ENCODE measurements at places on chromosomes 4 and X.

DNA sequence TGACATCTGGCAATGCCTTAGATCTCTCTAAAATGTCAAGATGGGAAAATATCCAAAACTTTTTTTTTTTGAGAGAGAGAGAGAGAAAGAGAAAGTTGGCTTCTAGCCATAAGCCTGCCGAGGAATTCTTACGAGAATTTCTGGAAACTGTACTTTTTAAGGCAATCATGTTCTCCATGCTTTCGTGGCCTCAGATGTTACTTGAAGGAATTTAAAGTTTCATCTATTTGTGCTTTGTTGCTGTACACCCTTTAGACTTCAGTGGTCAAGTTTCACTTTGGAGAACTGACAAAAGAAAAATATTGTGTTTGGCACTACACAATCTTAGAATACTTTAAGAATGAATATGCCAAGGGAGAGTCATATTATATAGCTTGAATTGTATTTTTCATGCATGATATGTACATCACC, 53.9 kb downstream of the FAT4 start:
- no peak for DNase-seq

GRCh38 chr4:140080883-140081282, 73.1 kb downstream of the MAML3 start:
- no peak for DNase-seq

DNA sequence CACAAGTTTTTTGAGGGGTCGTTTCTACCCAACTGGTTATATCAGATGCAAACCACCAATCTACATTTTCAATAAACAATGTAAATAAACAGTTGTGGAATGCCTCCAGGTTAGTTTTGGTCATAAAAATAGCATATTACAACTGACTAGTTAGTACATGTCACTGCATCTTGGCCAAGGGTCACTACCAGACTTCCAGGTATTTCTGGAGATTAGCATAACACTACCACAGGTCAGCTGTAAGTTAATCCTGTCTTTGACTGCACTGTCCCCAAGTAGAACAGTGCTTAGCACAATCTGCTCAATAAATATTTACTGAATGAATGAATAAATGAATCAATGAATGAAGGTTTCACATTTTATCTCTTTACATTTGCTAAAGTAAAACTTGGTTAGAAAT, 64.4 kb downstream of the TBC1D19 start:
- no peak for DNase-seq

- DNase-seq: no peak
Measured at GRCh38 chr4:41427306-41427882, 110.6 kb upstream of the LIMCH1 start.

DNA sequence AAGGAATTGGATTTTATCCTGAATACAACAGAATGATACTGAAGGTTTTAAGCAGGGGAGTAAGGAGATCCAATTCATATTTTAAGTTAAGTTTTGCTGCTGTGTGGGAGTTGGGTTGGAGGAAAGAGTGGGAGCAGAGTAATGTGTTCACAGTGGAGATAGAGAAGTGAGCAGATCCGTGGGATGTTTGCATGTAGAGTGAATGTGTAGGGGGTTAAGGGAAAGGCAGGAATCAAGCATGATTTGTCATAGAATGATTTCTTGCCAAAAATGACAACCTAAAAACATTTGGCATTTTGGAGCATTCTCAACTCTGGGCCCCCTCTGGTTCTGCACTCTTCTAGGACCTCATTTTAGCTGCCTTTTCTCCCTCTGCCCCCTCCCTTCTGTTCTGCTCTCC, 76.6 kb downstream of the ARHGAP10 start:
- no peak for DNase-seq

DNA sequence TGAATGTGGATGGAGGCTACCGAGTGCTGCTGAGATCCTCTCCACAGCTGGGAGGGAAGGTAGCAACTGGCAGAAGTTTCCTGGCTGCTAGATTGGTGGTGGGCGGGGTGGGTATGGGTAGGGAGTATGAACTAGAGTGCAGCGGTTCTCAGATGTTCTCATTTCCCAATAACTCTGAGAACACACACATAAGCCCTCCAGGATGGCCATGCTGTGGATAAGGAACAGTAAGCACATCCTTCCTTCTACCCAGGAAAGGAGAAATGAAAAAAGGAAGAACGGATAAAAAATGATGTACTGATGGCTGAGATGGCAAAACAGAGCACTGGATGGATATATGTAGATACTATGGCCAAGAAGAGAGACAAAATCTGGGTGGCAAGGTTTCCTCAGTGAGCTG, 116.0 kb downstream of the ZNF827 start:
- no peak for DNase-seq

GRCh38 chr4:23736466-23736865, 153.4 kb downstream of the PPARGC1A start:
- DNase-seq: no peak

DNA sequence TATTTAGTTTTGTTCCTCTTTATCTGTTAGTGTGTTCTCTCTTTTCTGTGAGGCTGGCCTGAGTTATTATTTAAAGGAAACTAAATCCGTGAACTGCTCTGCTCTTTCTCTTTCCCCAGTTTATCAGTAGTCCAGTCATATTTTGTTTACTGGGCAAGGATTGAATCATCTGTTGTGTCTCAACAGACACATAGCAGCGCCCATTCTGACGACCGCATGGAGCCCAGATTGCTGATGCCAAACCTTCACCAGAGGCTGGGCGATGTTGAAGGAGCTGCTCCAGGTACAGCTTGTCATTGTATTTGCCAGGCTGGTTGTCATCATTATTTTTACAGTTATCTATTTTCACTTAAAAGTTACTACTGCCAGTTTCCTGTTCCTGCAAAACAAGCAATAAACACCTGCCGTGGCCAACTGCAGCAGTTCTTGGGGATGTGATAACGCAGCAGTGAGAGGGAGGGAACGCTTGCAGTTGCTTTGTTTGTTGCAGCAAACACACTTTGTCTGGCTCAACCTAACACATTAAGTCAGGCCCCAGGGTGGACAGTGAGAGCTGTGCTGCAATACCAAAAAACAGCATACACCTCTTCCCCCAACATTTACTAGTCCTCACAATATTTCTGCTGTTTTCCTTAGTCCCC, 10.1 kb downstream of the REELD1 start:
- no peak for DNase-seq

GRCh38 chr4:126221717-126222340, 907.1 kb downstream of the FAT4 start:
- no peak for DNase-seq

DNA sequence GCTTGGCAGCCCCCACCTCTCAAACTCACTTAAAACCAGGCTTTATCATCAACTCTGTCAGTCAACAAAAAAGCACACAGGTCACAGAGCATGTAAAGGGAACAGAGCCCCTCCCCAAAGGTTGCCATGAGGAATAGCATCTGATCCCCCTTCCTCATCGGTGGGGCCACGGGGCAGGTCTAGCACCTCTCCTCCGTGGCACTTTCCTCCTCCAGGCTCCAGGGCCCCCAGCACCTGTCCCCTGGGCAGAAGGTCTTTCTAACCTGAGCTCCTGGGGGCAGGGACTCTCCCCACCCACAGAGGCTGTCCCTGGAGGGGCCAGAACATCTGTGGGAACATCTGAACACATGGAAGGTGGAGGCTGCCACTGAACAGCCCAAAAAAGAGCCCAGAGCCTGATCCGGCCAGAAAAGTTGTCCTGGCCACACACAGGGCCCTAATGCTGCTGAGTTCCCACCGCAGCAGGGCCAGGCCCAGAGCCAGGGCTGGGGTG, 65.7 kb downstream of the ZFYVE28 start:
- DNase-seq: no peak

- no peak for DNase-seq
Measured at GRCh38 chr4:4890574-4891255, 31.2 kb downstream of the MSX1 start.

- no peak for DNase-seq
Measured at GRCh38 chr4:7674706-7675105, 240.0 kb upstream of the PSAPL1 start.

DNA sequence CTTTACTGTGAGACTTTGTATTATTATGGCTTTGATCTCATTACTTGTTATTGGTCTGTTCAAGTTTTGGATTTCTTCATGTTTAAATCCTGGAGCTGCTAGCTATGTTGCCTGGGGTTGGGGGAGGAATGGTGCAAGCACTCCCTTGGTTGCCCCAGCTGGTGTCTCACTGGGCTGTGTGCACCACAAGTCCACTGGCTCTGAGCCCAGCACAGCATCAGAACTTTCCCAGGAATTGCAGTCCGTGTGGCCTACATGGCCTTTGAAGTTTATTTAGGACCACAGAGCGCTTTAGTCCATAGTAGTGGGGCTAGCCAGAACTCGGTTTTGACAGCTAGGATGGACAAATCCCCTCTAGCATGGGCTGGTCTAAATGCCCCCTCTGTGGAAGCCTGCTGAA, 278.8 kb upstream of the RPS6KA3 start:
- DNase-seq: no peak

DNA sequence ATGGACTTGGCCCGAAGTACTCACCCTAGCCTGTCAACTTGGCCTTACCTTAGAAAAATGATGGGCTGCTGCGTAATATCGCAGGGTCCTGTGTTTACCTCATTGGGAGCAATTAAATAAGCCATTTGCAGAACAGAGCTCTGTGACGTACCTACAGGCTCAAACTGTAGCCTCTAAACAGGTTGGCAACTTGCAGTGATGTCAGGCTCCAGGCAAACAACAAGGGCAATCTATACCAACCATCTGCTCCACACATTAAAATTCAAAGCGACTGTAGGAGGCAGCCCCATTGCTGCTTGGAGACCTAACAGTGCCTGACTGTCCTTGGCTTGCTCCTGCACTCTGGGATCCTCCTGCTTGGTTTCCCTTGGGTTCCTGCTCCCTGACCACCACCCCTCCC, 17.2 kb downstream of the VGLL1 start:
- no peak for DNase-seq

DNA sequence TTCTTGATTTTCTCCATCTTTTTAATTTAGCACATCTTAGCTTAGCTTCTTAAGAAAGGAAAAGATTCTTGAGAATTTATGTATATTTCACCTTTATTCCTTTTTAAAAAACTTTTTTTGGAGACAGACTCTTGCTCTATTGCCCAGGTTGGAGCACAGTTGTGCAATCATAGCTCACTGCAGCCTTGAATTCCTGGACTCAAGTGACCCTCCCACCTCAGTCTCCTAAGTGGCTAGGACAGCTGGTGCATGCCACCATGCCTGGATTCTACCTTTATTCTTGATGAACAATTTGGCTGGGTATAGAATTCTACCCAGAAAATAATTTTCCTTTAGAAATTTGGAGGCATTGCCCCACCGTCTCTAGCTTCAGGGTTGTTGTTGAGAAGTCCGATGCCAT, 19.5 kb upstream of the SH3D19 start:
- DNase-seq: no peak

- no peak for DNase-seq
Measured at GRCh38 chr4:70518716-70519115, 347 bp downstream of the AMTN start.

GRCh38 chr4:117326091-117326490, 240.7 kb upstream of the TRAM1L1 start:
- no peak for DNase-seq

DNA sequence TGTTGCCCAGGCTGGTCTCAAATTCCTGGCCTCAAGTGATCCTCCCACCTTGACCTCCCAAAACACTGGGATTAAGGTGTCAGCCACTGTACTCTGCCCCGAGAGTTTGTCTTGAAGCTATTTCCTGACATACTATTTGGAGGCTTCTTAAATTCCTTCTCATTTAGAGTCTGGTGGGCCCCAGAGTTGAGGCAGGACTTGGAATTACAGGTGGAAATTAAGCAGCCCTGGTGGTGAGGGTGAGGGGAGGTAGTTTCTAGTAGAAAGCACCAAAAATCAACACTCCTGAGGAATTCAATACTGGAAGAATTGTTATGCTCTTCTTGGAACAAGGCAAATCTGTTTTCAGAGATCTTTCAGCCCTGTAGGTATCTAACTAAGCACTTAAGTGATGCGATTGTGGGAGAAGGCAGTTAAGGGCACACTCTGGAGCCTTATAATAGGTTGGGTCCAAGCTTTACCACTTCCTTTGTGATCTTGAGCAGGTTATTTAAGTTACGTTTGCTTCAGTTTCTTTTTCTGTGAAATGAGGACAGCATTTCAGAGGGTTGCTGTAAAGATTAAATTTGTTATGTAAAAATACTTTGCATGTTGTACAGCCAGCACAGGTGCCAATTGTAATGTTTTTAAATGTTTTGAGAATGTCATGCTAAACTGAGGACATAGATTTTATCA, 200.7 kb downstream of the SOWAHB start:
- DNase-seq: no peak

- DNase-seq: no peak
Measured at GRCh38 chr4:180377741-180378140, 1865.5 kb upstream of the TENM3 start.

DNA sequence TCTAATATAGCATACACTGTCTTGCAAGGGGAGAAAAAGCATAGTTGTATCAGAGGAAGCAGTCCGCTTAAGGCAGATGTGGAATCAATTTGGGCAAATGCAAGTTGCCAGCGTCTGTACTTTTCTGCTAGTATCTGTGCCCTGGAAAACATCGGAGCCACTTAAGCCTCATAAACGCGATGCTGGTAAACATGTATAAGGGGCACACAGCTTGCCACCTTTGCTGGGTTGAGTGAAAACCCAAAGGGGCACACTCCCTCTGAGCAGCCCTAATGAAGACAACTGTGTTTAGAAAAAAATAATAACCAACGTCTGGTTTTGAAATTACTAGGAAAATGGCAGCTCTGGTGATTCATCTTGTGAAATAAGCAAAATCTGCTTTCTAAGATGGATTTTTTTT, 24.3 kb downstream of the SMIM20 start:
- no peak for DNase-seq

- no peak for DNase-seq
Measured at GRCh38 chr4:184357772-184358171, 116.6 kb downstream of the IRF2 start.

DNA sequence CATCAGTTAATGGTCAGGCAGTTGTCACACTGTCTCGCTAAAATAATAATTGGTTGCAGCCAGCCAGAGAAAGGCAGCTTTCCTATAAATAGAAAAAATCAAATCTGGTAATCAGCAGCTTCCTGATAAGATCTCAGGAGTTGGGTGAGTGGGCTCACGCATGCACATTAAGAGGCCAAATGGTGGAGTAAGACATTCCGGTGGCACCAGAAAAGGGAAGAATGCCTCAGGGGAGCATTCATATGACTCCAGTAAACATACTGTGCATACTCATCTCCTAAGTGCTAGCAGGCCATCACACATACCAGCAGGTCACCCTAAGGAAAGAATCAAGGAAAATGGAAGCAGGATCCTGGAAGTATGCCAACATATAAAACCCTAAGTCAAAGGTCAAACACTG, 40.1 kb downstream of the UGT2B15 start:
- no peak for DNase-seq

DNA sequence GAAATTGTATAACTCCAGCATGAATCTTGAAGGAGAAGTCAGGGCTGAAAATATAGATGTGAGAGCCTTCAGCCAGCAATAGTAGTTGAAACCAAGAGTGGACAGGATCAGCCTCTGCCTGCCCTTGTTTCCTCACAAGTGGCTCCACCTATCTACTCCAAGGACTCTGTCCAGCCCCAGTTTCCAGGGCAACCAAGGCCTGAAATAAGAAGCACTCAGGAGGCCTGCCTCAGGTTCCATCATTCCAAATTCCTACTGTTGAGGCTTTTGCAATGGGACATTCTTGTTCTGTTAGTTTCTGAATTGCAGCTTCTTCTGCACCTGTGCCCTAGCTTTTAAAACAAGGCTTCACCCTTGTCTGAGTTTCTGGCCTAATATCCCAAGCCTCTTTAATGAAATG, 41.6 kb downstream of the TRPC5OS start:
- no peak for DNase-seq
